Neuronal stem cell (in vitro differentiated cells): ENCODE measurements at places on chromosomes 3 and 15.

DNA sequence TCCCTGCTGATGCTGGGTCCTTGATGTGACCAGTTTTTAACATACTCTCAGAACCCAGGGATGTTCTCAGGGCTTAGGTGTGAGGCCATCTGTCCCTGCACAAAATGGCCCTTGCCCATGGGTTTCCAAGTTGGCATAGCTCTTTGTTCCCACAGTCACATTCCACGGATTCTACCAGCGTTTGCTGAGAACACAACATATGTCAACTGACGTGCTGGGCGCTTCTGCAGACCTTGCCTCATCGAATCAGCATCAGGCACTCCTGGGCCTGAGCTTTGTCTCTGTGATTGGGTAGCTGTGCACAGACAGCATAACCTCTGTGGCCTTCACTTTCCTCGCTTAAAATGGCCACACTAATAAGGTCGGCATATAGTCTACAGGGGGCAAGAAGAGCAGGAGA lies 69.0 kb downstream of the MGLL start:
- DNase-seq = no peak

- DNase-seq = no peak
Observed at GRCh38 chr3:147007736-147008245, 398.6 kb downstream of the ZIC4 start.

DNA sequence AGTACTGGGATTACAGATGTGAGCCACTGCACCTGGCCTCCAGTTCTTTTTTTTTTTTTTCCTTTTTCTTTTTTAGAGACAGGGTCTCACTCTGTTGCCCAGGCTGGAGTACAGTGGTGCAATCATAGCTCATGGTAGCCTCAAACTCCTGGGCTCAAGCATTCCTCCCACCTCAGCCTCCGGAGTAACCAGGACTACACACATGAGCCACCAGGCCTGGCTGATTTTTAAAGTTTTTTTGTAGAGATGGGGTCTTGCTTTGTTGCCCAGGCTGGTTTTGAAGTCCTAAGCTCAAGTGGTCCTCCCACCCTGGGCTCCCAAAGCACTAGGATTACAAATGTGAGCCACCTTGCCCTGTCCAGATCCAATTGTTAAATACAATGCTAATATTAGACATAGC lies 13.6 kb upstream of the ULK3 start:
- DNase-seq = no peak

DNA sequence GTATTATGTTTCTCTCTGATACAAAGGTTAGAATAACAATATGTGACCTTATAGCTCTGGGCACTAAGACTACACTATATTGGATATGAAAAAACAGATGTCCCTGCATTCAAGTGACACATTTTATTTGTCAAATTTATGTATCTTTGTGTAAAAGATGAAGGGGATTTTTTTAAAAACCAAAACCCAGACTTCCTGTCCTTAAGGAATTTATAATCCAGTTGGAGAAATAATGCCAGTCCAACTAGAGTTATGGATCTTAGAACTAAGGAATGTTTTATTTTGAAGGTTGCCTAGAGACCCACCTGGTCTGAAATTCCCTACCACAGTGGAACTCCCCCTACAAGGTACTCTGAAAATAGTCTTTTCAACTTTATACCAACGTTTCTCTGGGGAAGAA lies 33.3 kb upstream of the PIK3CB start:
- DNase-seq = no peak

GRCh38 chr3:133394561-133395311 lies 5.1 kb upstream of the BFSP2 start:
- no peak for DNase-seq

DNA sequence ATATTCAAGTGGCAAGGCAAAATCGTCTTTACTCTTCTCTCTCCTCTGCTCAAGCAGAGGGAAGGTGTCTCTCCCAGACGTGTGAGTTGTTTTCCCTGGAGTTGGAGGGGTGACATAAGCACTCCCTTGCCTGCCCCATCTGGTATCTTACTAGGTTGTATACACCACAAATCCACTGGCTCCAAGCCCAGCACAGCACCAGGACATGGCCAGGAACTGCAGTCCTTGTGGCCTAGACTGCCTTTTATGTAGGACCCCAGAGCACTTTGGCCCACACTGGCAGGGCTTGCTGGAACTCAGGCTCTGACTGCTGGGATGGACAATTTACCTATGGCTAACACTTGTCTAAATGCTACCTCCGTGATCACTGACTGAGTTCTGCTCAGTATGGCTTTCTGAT lies 34.0 kb downstream of the DZIP3 start:
- DNase-seq = no peak

- peak; percentile 75 for DNase-seq
Observed at GRCh38 chr3:42780892-42781700, 8.0 kb upstream of the CCDC13 start.

GRCh38 chr3:18740631-18741583 lies 315.8 kb upstream of the SATB1 start:
- no peak for DNase-seq

GRCh38 chr3:16388850-16389441 lies 123.9 kb downstream of the OXNAD1 start:
- no peak for DNase-seq

- DNase-seq = no peak
Observed at GRCh38 chr15:66765478-66766281, 63.6 kb downstream of the SMAD6 start.

DNA sequence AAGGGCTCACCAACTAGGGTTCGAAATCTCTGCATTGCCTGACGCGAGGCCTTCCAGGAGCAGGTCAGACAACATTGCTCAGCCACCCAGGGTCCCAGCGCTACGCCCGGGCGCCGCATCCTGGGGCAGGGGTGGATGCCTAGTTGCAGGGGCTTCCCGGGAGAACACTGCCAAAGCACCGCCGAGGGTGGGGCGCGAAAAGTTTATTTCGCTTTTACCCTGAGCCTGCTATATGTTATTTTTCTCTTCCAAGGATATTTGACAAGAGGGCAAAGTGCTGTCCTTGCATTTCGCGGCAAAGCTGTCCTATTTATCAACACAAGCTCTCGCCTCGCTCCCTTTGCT lies 549 bp upstream of the SOX14 start:
- DNase-seq = no peak

DNA sequence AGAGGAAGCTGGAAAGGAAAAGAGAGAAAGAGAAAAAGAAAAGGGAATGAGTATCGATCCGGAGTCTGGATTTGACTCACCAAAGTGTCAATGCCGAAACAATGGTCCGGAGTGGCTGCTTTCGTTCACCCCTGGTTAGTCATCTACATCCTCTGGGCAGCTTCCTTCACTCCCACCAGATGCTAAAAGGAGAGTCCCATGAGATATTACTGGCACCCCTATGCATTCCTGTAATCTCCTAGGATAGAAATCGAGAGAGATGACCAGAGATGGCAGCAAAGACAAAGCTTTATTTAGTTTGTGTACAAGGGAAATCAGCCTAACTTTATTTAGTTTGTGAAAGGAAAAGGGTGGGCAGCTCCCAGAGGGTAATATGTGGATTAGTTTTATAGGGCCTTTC lies 622.2 kb downstream of the ZPLD1 start:
- no peak for DNase-seq

- DNase-seq = no peak
Observed at GRCh38 chr3:65138556-65138955, 450.8 kb upstream of the ADAMTS9 start.

GRCh38 chr15:48627260-48627940 lies 18.1 kb downstream of the FBN1 start:
- no peak for DNase-seq
